Osteoblast (primary cell): ENCODE measurements at places on chromosomes 12 and 14. TPM values are rescaled to one million over a fixed set of nuclear protein-coding genes. Genes with fewer than 3 reads are reported as not detected.
A peak's percentile ranks its signal among the peaks of the same experiment; 100 is the strongest.

DNA sequence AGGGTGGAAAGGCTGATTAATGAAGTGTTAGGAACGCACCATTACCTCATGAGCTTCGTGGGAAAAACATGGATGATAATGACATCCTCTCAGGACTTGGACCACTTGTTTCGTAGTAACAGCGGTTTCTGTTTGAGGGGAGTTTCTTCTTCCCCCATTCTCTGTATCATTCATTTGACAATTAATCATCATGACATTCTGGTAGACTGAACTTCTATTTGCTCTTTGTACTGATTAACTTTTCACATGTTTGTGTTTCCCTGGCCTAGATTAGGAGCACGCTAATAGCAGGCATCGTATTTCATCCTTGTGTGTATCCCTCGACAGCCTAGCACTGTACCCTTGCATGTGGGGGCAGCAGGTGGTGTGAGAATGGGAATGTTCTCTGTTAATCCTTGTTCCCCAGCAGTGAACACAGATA lies 8.0 kb downstream of the LRRC74A start:
- H3K36me3 ChIP-seq: no peaks in the 10 kb centered on the region
- peaks cover 22% of the 10 kb centered on the region for H3K27me3 ChIP-seq
- no peaks in the 10 kb centered on the region for H3K4me1 ChIP-seq
- H3K27ac ChIP-seq: no peak overlapping the region
- no peak for DNase-seq
- H3K4me3 ChIP-seq: no peak overlapping the region

GRCh38 chr12:68030248-68030647 lies 41.0 kb downstream of the IFNG-AS1 start:
- H3K36me3 ChIP-seq: no peaks in the 10 kb centered on the region
- H3K4me3 ChIP-seq: no peak overlapping the region
- H3K4me1 ChIP-seq: no peaks in the 10 kb centered on the region
- no peak for DNase-seq

GRCh38 chr14:49907186-49907585 lies 14.3 kb downstream of the ARF6 start:
- H3K4me1 ChIP-seq: peaks cover 28% of the 10 kb centered on the region
- no peaks in the 10 kb centered on the region for H3K36me3 ChIP-seq
- peak overlapping the region; percentile 93 for H3K27ac ChIP-seq
- no peak for DNase-seq

DNA sequence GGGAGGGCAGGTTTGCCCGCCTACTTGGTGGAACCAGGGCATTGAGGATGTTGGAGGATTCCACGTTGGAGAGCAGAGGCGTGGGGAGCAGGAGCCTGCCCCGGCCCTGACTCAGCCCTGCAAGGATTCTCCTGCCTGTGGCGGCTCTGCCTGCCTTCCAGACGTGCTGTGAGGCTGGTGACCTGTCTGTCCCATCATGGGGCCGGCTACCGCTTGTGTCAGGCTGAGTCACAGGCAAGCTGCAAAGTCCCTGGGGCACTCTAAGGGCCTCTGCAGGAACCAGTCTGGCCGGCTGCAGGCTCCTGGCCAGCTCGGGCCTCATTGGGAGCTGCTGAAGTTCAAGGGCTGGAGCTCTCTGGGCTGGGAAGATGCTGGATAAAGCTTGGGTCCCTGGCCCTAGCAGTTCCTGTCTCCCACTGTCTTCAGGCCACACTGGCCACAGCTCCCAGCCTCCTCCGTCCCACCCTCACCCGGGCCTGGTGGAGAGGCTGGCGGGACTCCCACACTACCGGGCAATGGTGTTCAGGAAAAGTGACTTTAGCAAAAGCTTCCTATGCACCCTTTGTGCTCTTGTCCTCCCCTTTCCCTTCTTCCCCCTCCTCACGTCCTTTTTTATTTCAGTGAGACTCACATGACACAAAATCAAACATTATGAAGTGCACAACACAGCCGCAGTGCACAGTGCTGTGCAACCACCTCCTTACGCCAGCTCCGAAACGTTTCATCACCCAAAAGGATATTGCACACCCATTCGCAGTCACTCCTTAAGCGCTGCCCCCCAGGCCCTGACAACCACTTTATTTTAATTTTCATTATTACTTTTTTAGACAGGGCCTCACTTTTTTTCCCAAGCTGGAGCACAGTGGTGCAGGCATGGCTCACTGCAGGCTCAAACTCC lies 22.0 kb upstream of the ULK1 start:
- H3K4me3 ChIP-seq: no peak overlapping the region
- peak; percentile 96 for DNase-seq
- H3K27ac ChIP-seq: peak overlapping the region; percentile 63
- H3K36me3 ChIP-seq: no peaks in the 10 kb centered on the region

DNA sequence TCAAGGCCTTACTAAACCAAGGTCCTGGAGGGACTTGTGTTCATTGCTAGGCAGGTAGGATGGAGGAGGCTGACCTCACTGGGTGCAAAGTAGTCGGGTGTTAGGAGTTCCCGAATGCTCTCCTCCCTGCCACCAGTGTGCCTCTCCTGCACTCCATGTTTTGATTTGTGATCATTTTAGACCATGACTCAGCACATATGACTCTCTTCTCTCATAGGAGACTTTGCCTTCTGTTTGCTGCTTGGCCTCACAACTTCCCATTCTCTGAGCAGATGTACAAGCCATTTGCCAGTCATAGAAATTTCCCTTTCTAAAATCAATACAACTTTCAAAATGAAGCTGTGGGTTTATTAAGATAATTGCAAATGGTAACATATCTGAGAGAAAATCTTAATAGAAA lies 46.6 kb upstream of the LRIG3 start:
- peaks cover 6% of the 10 kb centered on the region for H3K4me1 ChIP-seq
- DNase-seq: peak; percentile 41
- no peaks in the 10 kb centered on the region for H3K36me3 ChIP-seq
- H3K27ac ChIP-seq: no peak overlapping the region

BDKRB2 gene
- total RNA-seq: 4.1 and 7.6 TPM in 2 replicates

- no peak for DNase-seq
- no peaks in the 10 kb centered on the region for H3K4me1 ChIP-seq
- H3K4me3 ChIP-seq: no peak within 1 kb of the TSS
- H3K27me3 ChIP-seq: peaks cover 4% of the 10 kb centered on the region
- no peaks in the 10 kb centered on the region for H3K36me3 ChIP-seq
- no peak within 1 kb of the TSS for H3K27ac ChIP-seq
Observed at GRCh38 chr12:68159681-68160304, at the start of gene IFNG. Gene IFNG (minus strand): TSS chr12:68159740. CDS start chr12:68159615, 125 bp downstream.

ALX1 gene
- total RNA-seq: not detected in 2 replicates

GRCh38 chr12:29519585-29520182 lies 22.2 kb upstream of the OVCH1 start:
- no peak for DNase-seq
- no peaks in the 10 kb centered on the region for H3K36me3 ChIP-seq
- H3K4me1 ChIP-seq: no peaks in the 10 kb centered on the region

DNA sequence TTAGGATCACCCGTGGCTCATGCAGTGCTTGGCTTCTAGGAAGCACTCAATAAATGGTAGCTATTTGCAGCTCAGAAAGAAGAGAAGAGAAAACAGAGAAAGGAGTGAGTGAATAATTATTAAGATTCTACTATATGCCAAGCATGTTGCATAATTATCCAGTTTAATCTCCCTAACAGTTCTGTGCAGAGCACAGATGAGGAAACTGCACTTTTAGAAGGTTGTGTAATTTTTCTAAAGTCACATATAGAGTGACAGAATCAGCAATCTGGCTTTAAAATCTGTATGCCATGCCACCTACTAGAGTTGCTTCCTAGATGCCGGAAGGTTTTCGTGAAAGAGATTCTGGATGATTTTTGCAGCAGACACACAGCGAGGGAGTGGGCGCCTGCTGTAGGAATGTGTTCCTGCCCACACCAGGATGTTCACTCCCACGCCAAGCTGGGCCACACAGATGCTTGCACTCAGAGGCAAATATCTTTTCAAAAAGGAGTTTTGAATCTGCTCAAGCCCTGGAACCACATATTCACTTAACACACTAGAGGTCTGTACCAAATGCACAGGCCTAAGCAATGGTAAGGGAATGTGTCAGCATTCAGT lies 50.2 kb upstream of the SMCO2 start:
- H3K4me3 ChIP-seq: no peak overlapping the region
- H3K36me3 ChIP-seq: peaks cover 4% of the 10 kb centered on the region
- H3K27ac ChIP-seq: no peak overlapping the region
- DNase-seq: no peak
- H3K4me1 ChIP-seq: no peaks in the 10 kb centered on the region

DNA sequence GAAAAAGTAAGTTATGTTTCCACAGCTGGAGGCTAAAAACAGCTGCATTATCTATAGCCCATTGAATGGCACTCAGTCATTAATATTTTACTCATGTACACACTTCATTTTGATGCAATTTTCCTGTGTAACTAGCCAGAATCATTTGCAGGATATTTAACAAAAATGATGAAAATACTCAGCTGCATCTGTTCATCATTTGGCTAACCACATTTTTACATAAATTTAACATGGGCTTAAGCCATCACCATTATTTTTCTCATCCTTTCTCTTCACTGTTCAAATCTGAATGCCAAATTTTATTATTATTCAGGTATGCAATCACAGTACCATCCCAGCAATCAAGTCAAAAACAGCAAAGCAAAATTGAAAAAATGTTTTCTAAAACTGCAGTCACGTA lies 41.8 kb downstream of the ATXN7L3B start:
- DNase-seq: no peak
- H3K27ac ChIP-seq: no peak overlapping the region
- H3K4me3 ChIP-seq: no peak overlapping the region
- no peaks in the 10 kb centered on the region for H3K27me3 ChIP-seq
- H3K36me3 ChIP-seq: no peaks in the 10 kb centered on the region
- H3K4me1 ChIP-seq: no peaks in the 10 kb centered on the region

DNA sequence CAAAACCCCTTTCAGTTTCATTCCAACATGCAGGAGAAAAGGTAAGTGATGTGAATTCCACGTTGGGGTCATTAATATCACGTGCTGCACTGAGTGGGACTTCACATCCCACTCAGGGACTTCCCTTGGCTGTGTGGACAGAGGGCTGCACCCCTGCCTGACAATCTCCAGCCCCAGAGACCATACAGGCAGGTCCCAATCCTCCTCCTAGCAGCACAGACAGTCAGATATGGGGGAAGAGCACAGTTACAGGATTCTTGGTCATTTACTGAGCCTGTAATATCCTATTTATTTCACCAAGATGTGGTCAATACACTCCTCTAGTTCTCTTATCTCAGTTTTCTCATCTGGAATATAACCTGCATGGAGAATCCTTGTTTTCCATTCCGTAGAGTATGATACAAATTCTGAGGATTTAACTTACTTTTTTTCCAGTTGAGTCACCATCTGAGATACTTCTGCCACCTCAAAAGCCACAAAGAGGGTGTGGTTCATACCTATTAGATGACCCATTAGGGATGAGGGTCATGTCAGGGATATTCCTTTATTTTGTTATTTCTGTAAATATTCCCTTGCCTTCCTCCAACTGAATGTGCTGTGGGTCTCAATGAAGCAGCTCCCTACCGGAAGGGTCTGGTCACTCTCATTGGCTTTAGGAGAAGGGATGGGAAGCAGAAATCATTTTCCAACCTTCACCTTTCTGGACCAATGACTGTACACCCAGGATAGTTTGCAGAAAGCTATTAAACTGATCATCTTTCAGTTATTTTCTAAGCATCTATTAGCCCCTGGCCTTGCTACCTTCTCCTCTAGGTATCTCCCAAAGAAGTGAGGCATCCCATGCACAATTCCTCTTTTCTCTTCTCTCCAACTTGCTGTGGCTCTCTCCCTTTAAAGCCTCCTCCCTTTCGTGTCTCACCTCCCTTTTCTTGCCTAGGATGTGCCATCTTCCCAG lies 43.0 kb upstream of the NTF3 start:
- no peak overlapping the region for H3K27ac ChIP-seq
- no peaks in the 10 kb centered on the region for H3K4me1 ChIP-seq
- H3K27me3 ChIP-seq: no peaks in the 10 kb centered on the region
- DNase-seq: no peak
- no peaks in the 10 kb centered on the region for H3K36me3 ChIP-seq

DNA sequence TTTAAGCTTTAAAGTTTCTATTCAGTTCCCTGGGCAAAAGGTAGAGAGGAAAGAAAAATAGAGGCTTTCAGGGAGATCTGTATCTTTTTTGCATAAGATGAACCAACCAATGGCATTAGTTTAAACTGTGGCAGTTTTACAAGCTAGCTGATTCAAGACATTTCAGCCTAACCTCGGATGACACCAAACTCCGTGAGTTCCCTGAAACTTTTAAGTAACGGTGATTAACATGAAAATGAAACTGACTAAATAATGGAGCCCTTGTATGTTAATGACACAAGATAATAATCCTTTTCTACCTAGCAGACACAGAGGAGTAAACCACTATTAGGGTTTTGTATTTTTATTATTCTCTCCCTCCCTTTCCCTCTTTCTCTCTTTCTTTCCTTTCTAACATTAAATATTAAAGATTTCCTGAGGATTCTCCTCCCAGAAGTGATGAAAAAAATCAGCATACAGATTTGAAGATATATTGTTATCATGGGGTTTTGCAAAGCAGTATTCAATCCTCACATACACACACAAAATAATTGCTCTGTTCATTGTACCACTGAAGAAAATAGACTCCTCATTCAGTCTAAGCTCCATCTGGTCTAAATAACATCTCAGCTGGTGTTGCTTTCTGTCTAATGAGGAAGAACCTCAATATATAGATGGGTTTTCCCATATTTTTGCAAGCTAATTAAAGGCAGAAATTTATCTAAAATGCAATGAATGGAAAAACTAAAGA lies 483.8 kb downstream of the NOVA1 start:
- no peaks in the 10 kb centered on the region for H3K4me1 ChIP-seq
- no peak for DNase-seq
- H3K36me3 ChIP-seq: no peaks in the 10 kb centered on the region
- no peak overlapping the region for H3K4me3 ChIP-seq

- H3K36me3 ChIP-seq: no peaks in the 10 kb centered on the region
- no peak for DNase-seq
- H3K27ac ChIP-seq: no peak overlapping the region
- H3K27me3 ChIP-seq: no peaks in the 10 kb centered on the region
- H3K4me1 ChIP-seq: no peaks in the 10 kb centered on the region
Observed at GRCh38 chr12:100398307-100398706, 41.4 kb downstream of the SLC17A8 start.

DNA sequence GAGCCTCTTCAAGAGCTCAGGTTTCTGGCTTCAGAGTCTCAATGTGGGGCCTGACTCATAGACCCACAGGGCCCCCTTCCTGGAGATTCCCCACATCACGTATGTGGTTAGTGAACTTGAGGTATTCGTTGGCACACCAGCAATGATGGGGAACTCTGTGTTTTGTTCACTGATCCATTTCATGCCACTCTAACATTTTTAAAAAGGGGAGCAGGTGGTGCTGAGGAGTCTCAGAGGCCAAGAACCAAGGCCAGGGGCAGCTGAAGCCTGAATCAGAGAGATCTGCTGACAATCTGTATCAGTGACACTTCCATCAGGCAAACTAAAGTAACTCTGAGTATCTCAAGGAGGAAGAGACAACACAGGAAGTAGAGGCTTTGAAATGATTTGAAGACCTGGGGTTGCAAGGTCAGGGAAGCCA lies 323.4 kb downstream of the VRK1 start:
- DNase-seq: no peak
- H3K36me3 ChIP-seq: no peaks in the 10 kb centered on the region
- H3K27me3 ChIP-seq: no peaks in the 10 kb centered on the region
- no peak overlapping the region for H3K4me3 ChIP-seq
- H3K27ac ChIP-seq: no peak overlapping the region

GRCh38 chr12:107231303-107231702 lies 138.0 kb upstream of the CRY1 start:
- no peak overlapping the region for H3K4me3 ChIP-seq
- no peaks in the 10 kb centered on the region for H3K36me3 ChIP-seq
- peaks cover 11% of the 10 kb centered on the region for H3K27me3 ChIP-seq
- H3K4me1 ChIP-seq: no peaks in the 10 kb centered on the region
- H3K27ac ChIP-seq: no peak overlapping the region

CD163L1 gene
- total RNA-seq: under 0.01 and 0.88 TPM in 2 replicates

GRCh38 chr12:52741375-52742195 lies 35.6 kb downstream of the KRT76 start:
- DNase-seq: no peak
- H3K36me3 ChIP-seq: no peaks in the 10 kb centered on the region
- H3K27ac ChIP-seq: no peak overlapping the region
- H3K4me1 ChIP-seq: no peaks in the 10 kb centered on the region
